ENCODE measurements at places on chromosomes 16 and 17. TPM values are rescaled to one million over a fixed set of nuclear protein-coding genes. Genes with fewer than 3 reads are reported as not detected.

GRCh38 chr16:4190712-4191333, 51.1 kb downstream of the SRL start:
- no peak for DNase-seq

- DNase-seq: no peak
Measured at GRCh38 chr16:5601957-5602356, 504.4 kb upstream of the EEF2KMT start.

Gene HSPB9
- total RNA-seq: not detected

- DNase-seq: no peak
Measured at GRCh38 chr17:17086585-17086984, 44.3 kb downstream of the MPRIP start.

Gene ABCA10
- total RNA-seq: not detected

GRCh38 chr17:80742581-80743180, 198.0 kb downstream of the RPTOR start:
- no peak for DNase-seq

Gene CCL4L2
- not detected for total RNA-seq

DNA sequence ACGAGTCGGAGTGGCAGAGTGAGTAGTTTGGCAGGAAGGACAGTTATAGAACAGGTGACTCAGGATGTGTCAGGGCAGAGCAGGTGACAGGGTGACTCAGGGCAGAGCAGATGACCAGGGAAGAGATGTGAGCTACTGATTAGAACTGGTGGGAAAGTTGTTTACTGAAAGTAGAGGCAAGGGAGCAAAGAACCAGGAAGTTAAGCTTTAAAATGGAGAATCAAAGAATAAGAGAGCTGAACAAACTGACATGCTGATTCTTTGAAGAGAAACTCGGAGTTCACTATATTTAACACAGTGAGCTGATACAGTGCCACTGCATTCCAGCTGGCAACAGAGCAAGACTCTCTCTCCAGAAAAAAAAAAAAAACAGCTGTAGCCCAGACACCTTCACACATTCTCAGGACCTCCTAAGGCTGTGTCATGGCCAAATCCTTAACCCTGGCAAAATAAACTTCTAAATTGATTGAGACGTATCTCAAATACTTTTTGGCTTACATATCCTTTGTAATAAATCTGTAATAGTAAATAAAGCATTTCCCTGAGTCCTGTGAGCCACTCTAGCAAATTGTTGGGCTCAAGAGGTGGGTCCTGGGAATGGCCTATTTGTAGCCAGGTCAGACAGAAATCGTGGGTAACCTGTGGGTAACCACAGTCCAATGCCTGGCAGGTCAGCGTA, 12.3 kb upstream of the UBE2I start:
- peak; percentile 89 for DNase-seq

DNA sequence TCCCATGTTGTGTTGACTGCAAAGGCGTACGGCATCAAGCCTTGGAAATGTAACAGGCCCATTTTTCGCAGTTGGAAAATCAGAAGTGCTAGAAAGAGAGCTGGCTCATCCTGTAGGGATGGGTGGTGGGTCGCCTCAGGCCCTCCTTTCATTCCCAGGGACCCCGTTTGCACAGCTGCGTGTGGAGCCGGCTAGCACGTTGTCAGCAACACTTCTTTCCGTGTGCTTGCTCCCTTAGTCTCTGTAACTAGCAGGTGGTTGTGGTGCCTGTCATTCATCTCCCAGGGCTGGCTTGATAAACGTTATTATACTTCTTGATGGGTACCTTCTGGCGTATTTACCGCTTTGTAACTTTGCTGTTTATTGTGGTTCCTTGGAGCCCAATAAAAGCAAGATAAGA, 239.0 kb upstream of the CACNG5 start:
- DNase-seq: no peak

GRCh38 chr17:31431098-31431851, 39.8 kb downstream of the RAB11FIP4 start:
- DNase-seq: no peak

DNA sequence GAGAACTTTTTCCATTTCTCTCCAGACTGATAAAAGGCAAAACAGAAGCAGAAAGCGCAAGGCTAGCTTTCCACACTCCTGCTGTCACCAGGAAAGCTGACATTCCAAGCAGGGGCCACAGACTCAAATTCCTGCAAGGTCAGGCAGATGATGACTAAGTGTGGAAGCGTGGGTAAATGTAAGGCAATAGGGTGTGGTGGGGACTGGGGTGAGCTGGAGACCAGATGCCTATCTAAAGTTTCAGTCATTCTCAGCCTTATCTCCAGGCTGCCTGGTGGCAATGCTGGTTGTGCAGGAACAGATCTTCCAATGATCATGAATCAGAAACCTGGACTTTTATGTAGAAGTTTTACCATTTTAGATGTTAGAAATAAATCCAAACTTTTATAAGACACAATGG, 224.1 kb downstream of the GSG1L start:
- DNase-seq: peak; percentile 39

DNA sequence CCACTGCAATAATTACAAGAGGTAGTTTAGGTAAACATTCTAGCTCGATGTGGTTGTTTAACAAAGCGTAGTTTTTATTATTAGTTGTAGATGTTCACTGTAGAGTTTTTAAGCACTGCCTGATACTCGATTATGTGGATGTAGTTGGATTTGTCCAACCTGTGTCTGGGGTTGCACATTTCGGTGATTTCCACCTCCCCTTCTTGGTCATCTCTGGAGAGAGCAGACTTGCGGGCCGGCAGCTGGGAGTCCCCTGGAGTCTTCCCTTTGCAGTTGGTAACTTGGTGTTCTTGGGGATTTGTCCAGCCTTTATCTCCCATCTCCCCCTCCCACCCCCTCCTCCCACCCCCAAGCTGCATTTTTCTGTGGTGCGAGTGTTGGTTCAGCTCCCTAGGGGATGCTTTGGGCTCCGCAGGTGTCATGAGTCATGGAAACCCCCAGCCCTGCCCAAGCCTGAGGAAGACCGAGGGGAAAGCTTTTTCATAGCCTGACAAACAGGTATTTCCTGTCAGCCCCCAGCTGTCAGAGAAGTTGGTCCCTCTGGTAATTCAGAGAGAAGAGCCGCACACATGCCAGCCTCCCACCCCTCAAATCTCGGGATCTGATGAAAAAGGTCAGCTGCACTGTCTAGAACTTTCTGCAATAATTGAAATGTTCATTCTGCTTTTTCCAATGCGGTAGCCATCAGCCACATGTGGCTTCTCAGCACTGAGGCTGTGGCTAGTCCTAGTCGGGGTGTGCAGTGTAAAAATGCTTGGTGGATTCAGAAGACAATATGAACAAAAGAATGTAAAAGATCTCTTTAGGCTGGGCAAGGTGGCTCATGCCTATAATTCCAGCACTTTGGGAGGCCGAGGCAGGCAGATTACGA, 50.3 kb downstream of the KSR1 start:
- no peak for DNase-seq

DNA sequence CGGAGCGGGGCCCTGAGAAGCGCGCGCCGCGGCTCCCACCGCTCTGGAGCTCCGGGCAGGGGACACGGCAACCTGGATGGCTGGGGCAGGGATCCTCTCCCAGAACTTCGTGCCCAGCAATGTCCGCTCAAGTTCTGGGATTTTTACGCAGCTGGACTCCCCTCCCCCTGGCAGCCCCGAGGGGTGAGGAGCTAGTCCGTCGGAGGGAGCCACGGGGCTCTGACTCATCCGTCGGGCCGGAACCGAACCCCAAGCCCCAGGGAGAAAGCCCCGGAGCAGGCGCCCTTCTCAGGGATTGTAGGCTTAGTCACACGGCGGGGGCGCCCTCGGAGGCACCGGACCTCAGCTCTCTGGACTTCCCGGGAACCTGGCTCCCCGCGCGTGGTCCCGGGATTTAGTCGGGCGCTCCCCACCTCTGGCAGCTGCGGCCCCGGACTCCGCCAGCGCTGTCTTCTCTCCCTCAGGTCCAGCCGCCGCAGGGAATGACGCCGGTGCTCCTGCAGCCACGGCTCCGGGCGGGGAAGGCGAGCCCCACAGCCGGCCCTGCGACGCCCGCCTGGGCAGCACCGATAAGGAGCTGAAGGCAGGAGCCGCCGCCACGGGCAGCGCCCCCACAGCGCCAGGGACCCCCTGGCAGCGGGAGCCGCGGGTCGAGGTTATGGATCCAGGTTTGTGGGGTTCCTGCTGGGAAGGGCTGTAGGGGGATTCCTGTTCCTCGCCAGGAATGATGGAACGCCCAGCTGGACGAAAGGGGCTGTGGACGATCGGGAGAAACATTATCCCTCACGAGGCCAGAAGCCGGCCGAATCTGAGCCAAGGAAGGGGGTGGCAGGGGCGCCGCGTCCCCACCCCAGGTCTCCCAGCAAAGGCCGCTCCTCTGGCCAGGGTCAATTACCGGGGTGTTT, 830 bp downstream of the SPHK1 start:
- DNase-seq: peak; percentile 70

DNA sequence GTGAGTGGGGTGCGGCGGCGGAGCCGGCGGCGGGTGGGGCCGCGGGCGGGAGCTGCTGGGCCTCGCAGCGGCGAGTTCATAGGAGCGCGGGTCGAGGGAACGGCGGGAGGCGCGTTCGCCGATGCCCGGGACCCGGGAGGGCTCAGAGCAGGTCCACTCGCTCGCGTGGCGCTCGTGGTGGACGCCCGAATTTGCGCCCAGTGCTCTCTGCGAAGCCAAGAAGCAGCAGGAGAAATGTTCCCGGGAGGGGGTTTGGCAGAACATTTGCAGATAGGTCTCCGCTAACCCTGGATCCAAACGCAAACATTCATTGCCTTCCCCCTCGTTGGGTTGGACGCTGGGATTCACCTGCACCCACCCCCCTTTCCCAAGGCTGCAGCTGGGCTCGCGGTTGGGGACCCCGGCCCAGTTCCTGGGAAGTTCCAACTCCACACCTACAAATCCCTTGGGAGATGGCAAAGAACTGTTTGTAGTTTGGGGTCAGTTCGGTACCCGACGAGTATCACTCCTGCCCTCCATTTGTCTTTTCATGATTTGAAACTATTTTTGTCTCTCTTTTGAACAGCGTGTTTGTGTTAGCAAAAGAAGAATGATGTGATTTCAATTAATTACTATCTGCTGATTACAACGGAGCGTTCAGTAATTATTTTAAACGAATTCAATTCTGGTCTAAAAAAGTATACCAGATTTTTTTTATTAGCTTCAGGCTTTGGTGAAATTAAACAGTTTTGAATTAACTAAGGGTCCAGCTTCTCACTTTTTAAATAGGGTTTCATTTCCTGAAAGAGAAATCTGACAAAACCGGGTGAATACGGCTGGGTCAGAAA, 2.3 kb downstream of the NTN1 start:
- DNase-seq: no peak

DNA sequence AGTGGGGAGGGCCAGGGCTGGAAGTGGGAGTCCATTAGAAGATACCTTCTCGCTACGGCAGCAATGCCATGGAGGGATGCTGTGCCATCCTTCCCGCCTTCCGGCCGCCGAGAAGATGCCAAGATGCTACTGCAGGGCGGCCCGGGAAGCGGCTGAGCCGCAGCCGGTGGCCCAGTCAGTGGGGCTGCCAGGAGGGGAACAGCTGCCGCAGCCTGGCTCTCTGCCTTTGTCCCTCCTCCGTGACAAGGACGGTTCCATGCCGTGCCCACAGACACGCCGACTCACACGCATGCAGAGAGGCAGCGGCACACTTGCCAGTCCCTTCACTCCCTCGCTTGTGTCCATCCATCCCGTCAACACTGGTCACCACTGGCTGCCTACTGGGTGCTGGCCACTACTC, 20.2 kb upstream of the NCBP3 start:
- no peak for DNase-seq

DNA sequence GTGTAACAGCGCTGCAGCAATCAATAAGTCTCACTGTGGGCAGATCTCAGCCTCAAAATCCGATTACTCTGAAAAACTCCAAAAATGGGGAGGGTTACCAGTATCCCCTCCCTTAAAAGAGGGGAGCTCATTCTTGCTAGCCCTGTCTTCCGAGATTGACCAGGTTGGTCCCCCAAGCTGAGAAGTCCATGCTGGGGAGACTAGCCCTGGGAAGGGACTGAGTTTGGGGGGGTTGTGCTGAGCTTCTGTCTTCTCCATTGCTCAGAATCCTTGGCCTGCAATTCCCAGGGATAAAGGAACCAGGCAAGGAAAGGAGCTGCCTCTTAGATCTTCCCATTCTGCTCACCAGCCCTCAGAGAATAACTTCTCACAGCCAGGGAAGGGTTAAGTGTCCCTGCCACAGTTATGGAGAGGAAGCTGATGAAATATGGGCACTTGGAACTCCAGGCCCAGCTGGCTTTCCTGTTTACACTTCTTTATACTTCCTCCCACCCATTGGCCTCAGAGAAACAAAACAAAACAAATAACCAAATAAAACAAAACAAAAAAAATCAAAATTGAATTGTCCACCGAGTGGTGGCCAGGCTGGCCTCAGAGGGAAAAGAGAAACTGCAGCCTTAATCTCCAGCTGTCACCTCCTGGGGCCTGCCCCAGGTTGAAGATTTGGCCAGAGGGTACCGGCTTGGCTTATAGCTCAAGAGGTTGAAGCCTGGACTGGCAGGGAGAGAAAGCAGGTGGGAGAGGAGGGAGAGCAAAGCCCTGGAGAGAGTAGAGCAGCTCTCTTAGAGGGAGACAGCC, 2.6 kb downstream of the HOXB3 start:
- no peak for DNase-seq

DNA sequence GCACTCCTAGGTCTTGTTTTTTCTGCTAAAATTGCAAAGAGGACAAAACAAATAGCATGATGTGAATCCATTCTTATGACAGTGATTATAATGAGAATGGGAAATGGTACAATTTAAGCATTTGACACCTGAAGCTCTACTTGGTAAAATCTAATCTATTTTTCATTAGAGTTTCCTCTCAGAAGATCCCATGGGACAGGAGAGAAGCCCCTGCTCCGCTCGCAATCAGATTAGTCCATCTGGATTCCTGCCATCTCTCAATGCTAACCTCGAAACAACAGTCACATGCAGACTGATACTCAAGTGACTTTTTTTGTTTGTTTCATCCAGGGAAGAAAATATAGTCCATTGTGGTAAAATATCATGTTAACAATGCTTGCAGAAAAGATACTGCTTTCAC, 107.4 kb upstream of the TOM1L1 start:
- no peak for DNase-seq

Gene TMED6
- total RNA-seq: 0.40 TPM

Gene SLC16A6
- total RNA-seq: 0.42 TPM

GRCh38 chr16:3220839-3221238, 14.1 kb downstream of the ZNF200 start:
- no peak for DNase-seq
